ENCODE measurements at places on chromosomes 6 and 20.

DNA sequence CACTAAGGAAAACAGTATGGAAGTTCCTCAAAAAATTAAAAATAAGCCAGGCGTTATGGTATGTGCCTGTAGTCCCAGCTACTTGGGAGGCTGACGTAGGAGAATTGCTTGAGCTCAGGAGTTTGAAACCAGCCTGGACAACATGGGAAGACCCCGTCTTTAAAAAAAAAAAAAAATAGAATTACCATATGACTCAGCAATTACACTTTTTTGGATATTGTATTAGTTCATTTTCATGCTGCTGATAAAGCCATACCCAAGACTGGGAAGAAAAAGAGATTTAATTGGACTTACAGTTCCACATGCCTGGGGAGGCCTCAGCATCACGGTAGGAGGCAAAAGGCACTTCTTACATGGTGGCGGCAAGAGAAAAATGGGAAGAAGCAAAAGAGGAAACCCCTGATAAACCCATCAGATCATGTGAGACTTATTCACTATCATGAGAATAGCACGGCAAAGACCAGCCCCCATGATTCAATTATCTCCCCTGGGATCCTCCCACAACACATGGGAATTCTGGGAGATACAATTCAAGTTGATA lies 10.8 kb upstream of the SMIM29 start:
- no peak for DNase-seq

DNA sequence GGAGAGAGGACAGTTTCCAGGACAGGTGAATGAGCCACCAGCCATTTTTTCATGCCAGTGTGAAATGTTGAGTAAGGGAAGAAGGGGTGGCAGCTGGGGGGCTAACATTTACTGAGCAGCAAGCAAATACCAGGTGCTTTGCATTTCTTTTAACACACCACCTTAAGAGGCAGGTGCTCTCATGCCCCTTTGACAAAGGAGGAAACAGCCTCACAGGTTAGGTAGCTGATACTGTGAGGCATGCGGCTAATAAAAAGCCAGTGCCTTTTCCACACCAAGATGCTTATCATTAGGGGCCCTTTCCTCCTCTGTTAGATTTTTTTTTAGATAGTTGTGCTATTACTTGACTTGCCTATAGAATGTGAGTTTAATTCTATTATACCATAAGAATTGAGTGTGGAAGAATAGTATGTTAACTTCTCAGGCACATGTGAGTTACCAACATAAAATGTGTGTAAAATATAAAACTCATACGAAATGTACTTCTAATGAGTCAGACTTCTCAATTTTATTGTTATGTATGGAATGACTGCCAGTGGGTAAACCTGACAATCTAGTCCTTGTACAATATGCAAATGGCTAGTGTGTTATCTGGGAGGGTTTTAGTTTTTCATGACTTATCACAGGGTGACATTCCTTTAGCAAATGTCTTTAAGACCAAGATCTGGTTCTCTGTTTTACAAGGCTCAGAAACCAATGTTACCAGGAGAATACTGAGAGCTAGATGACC lies 260.0 kb downstream of the TMEM242 start:
- no peak for DNase-seq

DNA sequence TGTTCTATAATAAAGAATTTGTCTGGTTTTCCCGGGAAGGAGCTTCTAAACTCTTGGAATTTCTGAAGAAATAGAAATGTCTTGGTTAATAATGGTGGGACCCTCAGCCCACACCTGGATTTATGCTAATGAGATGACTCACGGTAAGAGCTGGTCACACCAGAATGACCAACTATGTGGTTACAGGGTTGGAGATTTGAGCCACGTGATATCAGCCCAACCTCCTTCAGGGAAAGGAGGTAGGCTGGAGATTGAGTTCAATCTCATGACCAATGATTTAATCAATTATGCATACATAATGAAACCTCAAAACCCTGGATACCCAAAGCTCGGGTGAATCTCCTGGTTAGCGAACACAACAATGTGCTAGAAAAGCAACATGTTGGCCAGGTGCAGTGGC lies 22.1 kb upstream of the CDKN1A start:
- no peak for DNase-seq

DNA sequence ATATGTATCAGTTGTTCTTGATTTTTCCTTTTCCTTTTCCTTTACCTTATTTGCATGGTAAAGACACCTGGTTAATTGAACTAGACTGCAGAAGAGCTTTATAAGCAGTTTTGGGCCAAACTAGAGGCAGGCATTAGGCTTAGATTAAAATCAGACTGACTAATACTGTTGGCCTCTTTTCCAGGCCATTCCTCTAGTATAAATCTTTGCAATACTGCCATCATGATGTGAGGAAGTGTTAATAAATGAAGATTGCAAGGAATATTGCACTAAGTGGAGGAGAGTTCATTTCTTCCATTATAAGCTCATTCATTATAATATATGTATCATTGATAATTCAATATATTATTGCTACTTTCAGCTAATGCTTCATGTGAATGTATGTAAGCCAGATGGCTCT lies 163.8 kb downstream of the MMUT start:
- DNase-seq, result no peak

GRCh38 chr20:63330084-63330760 lies 30.9 kb downstream of the CHRNA4 start:
- peak; percentile 58 for DNase-seq
